ENCODE measurements at places on chromosomes 2 and 18. TPM values are rescaled to one million over a fixed set of nuclear protein-coding genes. Genes with fewer than 3 reads are reported as not detected.

DNA sequence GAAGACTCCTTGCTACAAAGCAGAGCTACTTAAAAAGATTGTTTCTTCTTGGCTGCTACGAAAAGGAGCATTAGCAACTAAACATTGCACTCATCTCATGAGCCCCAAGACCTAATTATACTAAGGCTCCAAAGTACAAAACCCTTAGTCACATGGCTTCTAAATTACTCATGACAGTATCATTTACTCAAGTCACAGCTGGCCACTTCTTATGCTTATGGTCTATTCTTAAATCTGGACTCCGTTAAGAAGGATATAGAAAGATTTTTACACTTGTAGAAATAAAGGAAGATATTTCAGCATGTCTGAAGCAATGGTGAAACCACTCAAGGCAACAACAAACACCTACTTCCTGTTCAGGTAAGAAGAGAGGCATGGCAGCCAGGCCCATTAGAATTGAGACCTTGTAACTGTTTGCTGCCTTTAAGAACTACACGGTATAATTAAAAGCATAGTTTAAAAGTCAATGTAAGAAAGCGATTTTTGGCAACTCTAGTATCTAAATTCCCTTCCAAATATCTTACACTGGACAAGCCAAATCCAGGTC is 12.7 kb downstream of the ANKRD44 start:
- DNase-seq: no peak

The SLC19A3 gene
- 40.7 TPM for total RNA-seq

The DLX2 gene
- not detected for total RNA-seq

- DNase-seq: no peak
These were observed 35.9 kb downstream of the INPP4A start for GRCh38 chr2:98480598-98480997.

The DPYSL5 gene
- total RNA-seq: not detected

GRCh38 chr18:39523281-39523680 is 1957.7 kb upstream of the CELF4 start:
- DNase-seq: no peak

- no peak for DNase-seq
These were observed 70.1 kb downstream of the OXER1 start for GRCh38 chr2:42693688-42694479.

- no peak for DNase-seq
These were observed 25.8 kb downstream of the GCKR start for GRCh38 chr2:27522400-27522945.

DNA sequence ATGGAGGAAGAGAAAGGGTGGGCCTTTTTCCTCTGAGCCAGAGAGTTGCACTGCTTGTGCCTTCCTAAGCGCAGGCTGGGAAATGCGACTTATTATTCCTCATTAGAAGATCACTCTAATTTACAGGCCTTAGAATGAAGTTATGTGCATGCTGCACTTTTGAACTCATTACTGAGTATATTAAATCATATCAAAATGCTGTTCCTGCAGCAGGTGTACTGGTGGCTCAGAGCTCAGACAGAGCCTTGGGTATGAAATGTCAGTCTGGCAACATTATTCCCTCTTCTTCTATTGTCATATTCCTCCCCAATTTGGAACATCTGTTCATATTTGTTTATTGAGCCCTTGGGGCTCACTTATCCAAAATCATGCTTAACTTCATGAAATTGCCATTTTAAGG is 85.5 kb downstream of the ADCYAP1 start:
- DNase-seq: no peak

The MAP2 gene
- total RNA-seq: 22.6 TPM

DNA sequence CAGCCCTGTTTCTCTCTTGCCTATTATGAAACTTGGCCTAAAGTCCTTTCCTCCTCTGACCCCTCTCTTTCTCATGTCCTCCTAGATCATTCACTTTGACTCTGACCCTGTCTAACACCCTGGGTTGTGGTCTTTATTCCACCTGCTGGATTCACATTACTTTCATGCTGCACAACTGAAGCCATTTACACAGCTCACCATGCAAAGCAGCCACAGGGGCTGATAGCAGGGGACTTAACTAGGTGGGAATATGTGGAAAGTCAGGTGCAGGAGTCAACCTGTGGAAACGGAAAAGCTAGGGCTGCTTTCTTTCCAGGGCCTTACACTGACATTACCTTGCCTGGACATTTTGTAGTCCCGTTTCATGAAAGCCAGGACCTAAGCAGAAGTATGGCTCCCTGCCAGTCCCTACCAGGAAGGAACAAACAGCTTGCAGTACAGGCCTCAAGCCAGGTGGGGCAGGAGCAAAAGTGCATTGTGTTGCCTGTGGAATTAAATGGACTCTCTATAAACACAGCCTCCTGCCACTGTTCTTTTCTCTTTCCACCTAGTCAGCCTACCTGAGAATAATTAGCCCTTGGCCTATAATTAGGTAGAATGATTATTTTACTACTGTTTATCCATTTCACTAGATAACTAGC is 11.8 kb downstream of the MAPRE3 start:
- DNase-seq: peak; percentile 77

DNA sequence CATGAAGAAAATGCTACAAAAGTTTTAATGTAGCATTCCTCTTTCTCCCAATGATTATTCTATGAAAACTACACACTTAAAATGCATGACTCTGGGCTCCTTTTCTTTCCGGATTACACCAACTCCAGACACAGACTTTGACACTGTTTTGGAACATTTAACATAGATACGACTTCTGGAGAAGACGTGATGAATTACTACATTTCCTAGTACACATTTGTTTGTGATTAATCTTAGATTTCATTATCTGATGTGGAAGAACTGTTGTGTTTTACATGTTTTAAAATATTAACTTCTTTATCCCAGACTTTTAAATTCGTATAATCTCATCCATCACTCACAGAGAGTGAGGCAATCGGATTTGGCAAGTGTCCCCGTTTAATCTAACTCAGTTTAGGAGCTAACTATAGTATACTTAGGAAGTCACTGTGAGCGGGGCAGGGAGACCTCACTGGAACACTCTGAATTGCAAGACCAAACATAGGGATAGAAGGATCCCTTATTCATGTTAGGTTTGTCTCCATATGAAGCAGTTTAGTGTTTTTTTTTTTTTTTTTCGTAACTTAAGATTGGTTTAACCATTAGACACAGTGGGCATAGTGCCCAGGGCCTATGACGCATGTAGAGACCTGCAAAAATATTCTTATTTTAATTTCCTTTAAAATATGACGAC is 66.7 kb downstream of the PDE1A start:
- DNase-seq: no peak

All from lower lobe of right lung (tissue), 2 donors.